ENCODE measurements at places on chromosomes 3 and 15.

- DNase-seq, result no peak
Observed at GRCh38 chr3:111471831-111472230, 70.2 kb upstream of the CD96 start.

GRCh38 chr15:98164571-98164970, 204.1 kb downstream of the ARRDC4 start:
- no peak for DNase-seq

DNA sequence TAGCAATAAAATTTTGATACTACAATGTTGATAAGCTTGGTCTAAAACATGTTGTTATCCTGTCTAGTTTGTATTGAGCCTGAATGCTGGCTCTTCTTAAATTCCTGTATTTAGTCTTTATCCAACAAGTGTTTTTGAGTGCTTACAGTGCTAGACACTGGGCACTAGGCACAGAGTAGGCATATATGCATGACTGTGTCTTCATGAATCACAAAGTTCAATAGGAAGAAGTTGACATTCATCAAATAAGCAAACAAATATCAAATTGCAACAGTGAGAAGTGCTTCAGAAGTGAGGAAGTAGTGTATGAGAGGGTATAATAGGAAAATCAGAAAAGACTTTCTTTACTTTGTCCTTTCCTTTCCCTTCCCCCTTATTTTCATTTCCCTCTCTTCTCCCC, 6.8 kb downstream of the CD96 start:
- no peak for DNase-seq

DNA sequence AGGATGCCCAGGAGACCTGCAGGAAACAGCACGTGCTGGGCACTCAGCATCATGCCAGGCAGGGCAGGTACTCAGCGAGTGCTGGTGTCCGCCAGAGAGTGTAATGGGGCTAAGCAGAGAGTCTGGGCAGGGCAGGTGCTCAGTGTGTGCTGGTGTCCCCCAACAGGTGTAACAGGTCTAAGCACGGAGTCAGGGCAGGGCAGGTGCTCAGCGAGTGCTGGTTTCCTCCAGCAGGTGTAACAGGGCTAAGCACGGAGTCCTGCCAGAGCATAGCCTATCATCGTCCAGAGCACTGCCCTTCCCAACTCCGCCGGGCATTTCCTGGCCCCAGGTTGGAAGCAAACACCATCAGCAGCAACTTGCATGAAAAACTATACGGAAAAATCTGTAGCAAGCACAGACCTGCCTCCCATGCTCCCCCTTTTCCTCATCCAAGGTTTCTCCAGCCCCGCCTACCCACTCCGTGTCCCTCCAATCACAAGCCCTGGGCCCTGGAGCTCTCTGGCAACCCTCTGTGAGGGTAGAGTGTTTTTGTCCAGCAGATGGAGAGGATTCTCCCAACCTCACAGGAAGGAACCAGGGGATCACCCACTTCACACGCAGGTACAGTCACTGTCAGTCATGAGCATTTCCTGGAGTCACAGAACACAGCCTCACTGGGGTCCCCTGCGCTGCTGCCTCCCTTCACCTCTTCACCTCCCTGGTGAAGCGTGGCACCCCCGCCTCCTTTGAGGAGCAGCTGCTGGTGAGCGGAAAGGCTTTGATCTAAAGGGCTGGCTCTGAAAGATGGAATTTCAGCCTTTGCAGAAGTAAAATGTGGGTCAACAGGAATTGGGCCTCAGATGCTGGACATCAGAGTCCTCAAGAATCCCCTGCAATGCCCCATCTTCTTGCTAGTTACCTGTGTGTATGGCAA, 302.5 kb downstream of the OCA2 start:
- no peak for DNase-seq

DNA sequence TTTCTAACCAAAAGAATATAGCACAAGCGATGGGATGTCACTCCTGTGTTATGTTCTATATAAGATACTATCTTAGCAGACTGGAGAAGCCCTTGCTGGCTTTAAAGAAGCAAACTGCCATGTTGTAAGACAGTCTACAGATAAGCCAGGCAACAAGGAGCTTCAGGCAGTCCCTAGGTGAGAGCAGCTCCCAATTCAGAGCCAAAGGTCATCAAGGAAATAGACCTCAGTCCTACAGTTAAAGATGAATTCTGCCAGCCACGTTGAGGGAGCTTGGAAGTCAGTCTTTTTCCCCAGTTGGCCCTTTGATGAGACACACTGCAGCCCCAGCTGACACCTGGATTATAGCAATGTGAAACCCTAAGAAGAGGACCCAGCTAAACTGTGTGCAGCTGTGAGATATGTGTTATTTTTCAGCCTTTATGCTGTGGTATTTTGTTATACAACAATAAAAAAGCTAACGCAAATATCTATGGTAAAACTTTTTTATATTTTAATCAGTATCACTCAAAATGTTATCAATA, 102.5 kb upstream of the AKAP13 start:
- DNase-seq, result no peak

- no peak for DNase-seq
Observed at GRCh38 chr15:55527150-55527549, 19.1 kb upstream of the DNAAF4 start.

- DNase-seq, result no peak
Observed at GRCh38 chr3:136141891-136142290, 54.2 kb downstream of the MSL2 start.

- no peak for DNase-seq
Observed at GRCh38 chr3:86830566-86830965, 160.4 kb downstream of the VGLL3 start.
